ENCODE measurements at places on chromosomes 5 and 9.

GRCh38 chr9:124110307-124110915, 98.8 kb downstream of the LHX2 start:
- no peak for DNase-seq

DNA sequence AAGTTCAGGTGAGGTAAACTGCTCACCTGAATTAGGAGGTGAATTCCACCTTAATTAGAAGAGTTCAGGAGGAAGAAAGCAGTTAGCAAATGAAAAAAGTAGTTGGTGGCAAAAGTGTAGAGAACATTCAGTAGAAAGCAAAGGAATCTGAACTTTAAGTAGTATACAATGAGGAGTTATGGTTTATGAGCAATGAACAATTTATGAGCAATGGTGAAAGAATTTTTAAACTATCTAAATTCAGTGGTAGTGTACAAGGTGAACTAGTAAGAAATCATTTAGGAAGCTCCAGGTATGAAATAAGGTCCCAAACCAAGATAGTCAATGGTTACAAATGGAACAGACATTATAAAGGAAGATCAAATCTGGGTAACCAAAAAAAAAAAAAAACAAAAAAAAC, 3.1 kb downstream of the CETN3 start:
- DNase-seq = no peak

DNA sequence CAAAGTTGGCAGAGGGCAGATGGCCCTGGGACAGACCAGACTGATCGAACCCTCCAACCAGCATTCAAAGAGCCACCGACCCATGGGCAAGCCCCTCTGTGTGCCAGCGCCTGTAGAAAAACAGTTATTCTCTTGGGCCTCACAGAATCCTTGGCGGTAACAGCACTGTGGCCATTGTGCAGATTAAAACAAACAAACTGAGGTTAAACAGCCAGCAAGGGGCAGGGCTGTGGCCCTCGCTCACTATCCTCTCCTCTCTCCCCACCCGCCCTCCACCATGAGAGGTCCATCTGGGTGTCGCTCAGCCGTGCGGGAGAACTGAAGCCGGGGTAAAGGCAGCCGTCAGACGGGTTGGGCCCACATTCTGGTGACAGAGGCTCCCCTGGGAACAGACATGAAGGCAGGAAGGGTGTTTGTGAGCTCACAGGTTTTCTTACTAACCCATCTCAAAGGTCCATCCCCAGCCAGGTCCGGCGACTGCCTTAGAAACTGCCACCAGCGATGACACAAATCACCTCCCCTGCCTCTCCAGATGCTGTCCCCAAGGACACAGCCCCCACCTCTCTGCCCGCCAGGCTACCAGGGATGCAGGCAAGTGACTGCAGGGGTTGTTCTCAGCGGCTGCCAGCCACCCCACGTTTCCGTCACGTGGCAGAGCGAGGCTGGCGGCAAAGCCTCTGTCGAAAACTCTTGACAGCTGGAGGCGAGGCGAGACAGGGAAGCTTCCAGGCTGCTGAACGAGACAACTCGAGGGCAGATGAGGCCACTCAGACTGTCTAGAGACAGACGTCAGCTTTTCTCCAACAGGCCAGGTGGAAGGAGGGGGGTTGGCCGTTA, 75.8 kb upstream of the SARDH start:
- no peak for DNase-seq

DNA sequence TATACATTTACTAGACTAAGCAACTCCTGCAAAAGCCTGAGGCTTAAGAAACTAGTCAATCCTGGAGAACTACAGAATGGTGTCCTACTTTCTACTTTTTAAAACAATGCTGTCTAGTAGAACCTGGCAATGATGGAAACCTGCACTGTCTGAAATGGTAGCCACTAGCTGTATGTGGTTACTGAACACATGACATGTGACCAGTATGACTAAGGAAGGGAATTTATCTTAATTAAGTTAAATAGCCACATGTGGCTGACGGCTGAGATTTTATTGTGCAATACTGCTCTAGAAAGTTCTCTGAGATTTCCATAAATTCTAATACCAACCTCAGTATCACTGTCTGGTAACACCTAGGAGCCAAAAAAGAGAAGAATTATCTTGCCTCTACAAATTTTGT, 44.9 kb upstream of the RAPGEF6 start:
- no peak for DNase-seq

GRCh38 chr5:141650851-141651727, at the start of gene FCHSD1:
FCHSD1 (minus strand) TSS chr5:141651418; CDS start chr5:141651368, 50 bp downstream.
- peak; percentile 60 for DNase-seq

DNA sequence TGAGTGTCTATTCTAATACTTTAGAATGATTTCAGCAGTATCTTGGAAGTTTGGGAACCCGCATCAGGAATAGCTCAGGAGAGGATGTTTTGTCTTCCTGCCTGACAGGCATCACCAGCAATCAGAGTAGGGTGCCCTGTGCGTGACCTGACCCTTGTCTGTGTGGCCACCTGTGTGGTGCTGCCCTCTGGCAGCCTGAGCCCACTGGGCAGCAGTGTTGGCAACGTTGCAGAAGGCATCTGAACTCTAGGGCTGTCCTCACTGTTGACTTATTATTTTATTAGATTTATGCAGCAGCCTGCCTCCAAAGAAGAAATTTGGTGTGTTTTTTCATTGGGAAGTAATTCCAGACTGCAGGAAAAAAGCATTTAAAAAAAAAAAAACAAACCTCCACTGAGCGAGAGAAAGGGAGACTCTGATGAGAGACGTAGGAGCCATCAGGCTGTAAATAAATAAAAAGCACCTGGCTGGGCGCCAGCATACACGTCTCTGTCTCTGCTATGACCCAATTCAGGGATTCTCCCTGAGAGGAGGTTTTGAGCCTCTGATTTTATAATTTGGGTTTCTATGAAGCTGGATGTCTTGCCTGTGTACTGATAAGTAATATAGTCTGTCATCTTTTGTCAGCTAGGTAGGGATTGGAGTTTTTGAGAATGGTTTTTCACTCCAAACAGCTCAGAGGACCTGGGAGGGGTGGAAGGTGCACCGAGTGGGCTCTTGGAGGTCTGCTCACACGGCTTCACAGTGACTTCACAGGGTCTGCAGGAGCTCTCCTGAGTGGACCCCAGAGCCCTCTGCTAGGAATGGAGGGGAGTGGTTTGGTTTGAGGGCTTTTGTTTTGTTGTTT, 49.0 kb downstream of the FAM78A start:
- no peak for DNase-seq

DNA sequence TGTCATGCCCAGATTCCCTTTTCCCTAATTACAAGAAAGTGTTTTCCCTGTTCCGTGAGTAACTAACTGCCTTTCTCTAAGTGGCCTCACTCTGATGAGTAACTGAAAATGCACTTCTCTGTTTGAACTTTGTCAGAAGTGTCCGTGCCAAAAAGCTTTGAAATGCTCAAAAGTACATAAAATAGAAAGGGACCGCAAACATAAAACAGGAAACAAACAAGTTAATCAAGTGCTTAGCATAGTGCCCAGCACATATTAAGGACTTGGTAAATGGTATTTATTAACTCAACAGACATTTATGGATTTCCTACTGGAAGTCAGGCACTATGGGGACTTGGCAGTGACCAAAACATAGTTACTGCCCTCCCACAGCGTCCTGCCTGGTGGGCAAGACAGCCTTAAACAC, 22.3 kb downstream of the AQP3 start:
- DNase-seq = no peak

DNA sequence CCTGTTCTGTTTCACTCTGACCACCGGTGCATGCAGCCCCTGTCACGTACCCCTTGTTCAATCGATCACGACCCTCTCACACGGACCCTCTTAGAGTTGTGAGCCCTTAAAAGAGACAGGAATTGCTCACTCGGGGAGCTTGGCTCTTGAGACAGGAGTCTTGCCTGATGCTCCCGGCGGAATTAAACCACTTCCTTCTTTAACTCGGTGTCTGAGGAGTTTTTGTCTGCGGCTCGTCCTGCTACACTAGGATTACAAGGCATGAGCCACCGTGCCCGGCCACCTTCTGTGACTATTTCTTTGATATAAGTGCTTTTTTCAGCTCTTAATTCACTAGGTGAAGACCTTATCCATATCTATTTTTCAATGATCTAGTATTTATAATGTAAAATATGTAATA, 167.5 kb downstream of the TTC39B start:
- no peak for DNase-seq

- DNase-seq = no peak
Observed at GRCh38 chr9:1366276-1366675, 316.1 kb downstream of the DMRT2 start.

GRCh38 chr5:62328772-62329491, 22.9 kb downstream of the KIF2A start:
- DNase-seq = no peak

GRCh38 chr5:150323092-150323491, 20.4 kb upstream of the ARSI start:
- no peak for DNase-seq

- DNase-seq = no peak
Observed at GRCh38 chr9:76733096-76733495, 31.1 kb upstream of the PCA3 start.

DNA sequence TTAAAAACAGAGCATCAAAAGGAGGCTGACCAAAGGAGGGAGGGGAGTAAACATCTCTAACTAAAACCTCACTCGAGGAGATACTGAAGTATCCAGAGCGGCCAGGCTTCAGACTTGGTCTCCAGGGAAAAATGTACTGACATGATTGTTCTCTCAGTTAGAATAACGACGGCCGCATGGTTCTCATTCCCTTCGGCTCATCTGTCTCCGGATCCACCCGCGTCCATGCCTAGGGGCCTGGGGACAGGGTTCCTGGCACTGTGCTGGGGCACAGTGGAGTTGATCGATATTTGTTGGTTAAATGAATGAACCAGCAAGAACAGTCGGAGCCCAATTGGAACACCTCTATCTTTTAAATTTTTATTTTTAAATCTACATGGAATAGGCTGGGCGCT, 167.1 kb upstream of the PHYKPL start:
- no peak for DNase-seq

DNA sequence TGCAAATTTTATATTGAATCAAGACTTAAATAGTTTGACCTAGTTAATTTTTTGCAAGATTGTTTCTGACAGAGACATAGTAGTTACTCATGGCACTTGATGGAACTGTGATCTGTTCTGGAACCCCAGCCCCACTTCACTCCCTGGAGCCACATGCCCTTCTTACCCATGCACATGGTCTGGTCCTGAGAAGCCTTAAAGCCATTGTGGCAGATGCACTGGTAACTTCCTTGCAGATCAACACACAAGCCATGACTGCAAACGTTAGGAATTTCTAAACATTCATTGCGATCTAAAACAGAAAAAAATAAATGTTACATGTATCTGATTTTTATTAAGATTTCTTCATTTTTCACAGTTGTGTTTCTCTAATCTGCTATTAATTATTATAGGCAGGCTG, 221.2 kb downstream of the SLC12A2 start:
- DNase-seq = no peak

GRCh38 chr5:113846941-113847340, 333.4 kb downstream of the YTHDC2 start:
- DNase-seq = no peak

DNA sequence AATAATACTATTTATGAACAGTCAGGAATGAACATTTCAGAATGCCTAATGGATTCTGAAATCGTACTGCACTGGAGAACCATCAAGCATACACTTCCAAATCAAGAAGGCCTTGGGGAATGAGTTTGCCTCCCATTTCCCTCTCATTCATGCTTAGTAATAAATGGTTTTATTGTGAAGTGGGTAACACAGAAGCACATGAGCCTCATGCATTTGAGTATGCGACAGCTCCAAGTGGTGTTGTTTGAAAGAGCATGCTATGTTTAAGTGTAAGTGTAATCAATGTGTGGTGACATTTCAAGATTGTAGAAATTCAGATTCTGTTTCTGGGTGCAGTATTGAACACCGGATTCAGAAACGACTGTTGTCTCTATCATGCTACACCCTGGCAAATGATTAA, 60.0 kb downstream of the SGCD start:
- no peak for DNase-seq

DNA sequence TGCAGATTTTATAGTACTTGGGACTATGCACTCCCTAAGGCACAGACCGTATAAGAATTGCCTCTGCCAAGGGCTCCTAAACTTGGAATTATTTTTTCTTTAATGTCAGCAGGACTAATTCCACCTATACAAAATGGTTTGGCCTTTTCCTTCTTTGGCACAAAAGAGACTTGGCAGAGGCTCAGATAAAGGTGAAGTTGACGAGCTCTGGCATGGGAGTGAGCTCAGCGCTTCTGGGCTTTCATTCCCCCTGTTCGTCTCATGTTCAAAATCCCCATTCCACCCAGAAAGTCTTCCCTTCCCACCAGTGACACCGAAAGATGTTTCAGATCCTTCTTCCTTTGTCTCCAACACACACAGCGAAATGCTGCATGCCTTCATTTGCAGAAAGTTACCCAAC, 61.2 kb downstream of the F2RL2 start:
- no peak for DNase-seq

DNA sequence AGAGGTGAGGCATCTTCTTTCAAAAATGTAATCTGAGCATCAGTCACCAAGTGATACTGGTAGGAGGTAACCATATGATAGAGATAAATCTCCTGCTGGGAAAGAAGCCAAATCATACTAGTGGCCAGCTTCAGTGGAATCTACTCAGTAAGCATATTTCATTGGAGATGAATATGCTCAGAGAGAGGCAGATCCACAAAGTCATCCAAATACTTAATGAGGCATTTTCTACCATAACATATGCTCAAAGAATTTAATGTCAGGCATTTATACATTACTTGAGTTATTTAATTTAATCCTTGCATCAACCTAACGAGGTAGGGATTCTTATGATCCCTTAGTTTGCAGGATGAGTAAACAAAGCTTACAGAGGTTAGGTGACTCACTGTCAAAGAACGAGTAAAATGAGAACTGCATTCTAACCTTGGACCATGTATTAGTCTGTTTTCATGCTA, 50.9 kb upstream of the DMRTA1 start:
- no peak for DNase-seq

- no peak for DNase-seq
Observed at GRCh38 chr5:78661044-78661443, 12.5 kb upstream of the LHFPL2 start.

DNA sequence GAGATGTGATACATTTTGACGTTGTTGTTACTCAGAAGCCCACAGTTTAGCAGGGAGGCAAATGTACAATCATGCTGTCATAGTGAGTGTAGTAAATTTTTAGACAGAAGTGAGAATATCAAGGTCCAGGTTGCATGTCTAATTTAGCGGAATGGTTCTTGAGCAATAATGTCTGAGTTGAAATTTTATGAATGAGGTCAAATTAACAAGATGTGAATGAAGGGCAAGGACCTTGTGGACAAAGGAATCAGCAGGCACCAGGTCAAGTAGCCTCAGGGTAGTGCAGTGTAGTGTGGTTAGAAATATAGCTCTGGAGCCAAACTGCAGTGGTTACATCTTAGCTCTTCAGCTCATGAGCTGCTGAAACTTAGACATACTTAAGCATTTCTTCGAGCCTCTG, 36.2 kb downstream of the TNFSF8 start:
- no peak for DNase-seq

DNA sequence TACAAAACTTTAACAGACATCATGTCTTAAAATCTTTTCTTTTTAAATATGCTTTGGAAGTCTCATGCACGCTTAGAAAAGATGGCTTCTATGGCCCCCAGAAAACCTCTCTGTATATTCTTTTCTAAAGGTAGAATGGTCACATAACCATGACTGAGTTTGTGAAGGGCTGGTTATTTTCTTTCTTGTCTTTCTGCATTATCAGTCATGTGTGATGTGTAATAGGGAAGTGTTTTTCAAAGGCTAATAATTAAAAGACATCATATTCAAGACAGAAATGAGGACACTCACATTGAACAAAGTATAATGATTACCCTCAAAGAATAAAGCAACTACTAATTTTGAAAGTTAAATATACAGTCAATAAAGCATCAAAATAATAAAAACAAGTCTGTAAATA, 253.4 kb downstream of the TRPM3 start:
- no peak for DNase-seq

- DNase-seq = no peak
Observed at GRCh38 chr5:4540375-4541173, 599.6 kb upstream of the ADAMTS16 start.

GRCh38 chr5:75050415-75050814, 1.9 kb downstream of the GCNT4 start:
- no peak for DNase-seq
